ENCODE measurements at places on chromosomes 6 and 20.

- no peak for DNase-seq
Observed at GRCh38 chr20:3545401-3545925, 74.6 kb downstream of the ATRN start.

DNA sequence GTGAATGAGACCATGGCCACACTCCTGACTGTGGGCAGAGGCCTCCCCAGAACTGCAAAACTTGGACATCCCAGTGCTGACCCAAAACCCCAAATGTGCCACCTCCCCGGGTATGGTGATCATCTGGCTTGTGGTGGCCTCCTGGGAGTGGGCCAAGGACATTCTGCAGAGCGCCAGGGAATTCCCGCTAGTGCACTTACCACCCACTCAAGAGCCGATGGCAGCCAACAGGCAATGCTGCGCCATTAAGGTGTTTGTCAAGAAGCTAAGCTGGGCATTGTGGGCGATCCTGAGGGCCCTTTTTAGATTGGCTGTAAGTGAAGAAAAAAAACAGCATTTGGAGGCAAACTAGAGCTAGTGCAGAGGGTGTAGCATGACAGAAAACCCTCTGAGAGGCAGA is 9.4 kb downstream of the MMP24 start:
- no peak for DNase-seq

DNA sequence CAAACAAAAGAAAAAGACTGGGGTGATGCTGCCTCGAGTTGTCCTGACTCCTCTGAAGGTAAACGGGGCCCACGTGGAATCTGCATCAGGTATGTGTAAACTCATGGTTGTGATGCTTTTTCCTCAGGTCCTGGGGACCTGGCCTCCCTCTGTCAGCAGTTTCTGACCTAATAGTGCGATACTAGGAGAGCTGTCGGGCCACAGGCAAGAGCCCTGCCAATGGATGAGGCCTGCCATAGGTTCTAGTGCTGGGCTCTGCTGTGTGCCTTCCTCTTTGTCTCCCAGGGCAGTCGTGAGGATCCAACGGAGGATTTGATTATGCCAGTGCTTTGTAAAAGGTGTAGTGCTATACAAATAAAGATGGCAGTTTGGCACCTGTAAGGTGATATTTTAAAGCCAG is 71.2 kb downstream of the ASXL1 start:
- no peak for DNase-seq

- DNase-seq: no peak
Observed at GRCh38 chr6:38933426-38933825, 115.2 kb upstream of the GLP1R start.

- DNase-seq: no peak
Observed at GRCh38 chr6:42368181-42368580, 83.5 kb downstream of the TRERF1 start.

GRCh38 chr20:46135856-46136633 is 17.9 kb downstream of the CD40 start:
- DNase-seq: no peak

DNA sequence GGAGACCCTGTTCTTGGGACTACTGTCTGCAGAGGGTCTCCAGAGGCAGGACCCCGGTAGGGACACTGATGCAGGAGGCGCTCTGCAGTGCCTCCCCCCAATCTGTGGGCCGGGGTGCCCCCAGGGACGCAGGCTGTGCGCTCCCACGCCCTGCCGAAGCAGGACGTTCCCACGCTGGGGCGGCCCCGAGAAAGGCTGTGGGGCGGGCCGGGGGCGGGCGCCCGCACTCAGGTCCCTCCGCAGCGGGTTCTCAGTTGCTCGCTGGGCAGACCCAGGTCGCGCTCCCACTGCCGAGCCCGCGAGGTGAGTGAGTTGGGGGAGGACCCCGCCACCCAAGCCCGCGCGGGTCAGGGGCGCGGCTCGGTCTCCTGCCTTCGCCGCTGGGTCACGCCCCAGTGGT is at the start of gene COX4I2:
Gene COX4I2 (plus strand): TSS at position 253 of the 400 bp plus-strand sequence. CDS start 1,106 bp downstream, outside the sequence.
- no peak for DNase-seq

GRCh38 chr6:136014454-136015437 is 163.2 kb downstream of the PDE7B start:
- DNase-seq: no peak

- no peak for DNase-seq
Observed at GRCh38 chr6:20153194-20153593, 59.1 kb downstream of the MBOAT1 start.
